ENCODE measurements at places on chromosomes 1 and 21.

DNA sequence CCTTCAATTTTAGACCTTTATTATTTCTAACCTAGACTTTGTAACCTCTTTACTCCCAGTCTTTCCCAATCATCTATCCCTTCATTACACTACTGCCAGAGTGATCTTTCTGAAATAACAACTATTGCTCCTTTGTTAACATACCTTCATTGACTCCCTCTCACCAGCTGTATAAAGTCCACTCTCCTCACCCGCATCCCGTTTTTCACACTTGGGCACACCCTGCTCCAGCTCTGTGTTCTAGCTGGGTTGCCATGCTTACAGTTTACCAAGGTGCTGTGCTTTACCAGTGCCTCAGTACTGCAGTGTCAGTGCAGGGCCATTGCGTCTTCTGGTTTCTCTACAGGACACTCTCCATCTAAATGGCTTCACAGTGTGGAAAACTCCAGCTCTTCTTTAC, 148.2 kb downstream of the NFIA start:
- DNase-seq: no peak

DNA sequence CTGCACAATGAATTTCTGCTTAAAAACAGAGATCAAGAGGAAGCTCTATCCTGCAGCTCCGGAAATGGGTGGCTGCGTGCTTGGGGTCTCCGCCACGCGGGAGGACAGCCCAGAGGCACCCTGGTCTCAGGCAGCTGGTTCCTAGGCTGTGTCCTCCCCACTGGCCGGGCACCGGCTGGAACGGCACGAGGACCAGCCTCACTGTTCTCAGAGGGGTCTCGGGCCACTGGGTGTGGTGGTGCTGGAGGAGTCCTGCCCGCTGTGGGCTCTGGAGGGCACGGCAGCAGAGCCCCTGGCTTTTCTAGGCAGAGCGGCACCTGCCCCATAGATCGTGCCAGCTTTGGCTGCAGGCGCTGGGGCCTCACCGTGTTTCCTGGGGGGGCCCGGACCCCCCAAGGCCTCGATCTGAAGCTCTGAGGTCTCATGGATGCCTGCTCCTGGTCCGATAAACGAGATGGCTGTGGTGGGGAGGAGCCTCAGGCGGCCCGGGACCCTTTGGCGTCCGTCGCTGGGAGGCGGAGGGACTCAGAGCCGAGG, 8.2 kb upstream of the RNF223 start:
- no peak for DNase-seq

- DNase-seq: no peak
These were observed 93.0 kb downstream of the DYRK1A start for GRCh38 chr21:37459575-37459974.

- no peak for DNase-seq
These were observed 52.7 kb upstream of the GPR153 start for GRCh38 chr1:6313393-6314200.

GRCh38 chr1:1534401-1535154, 5.8 kb downstream of the TMEM240 start:
- no peak for DNase-seq

- no peak for DNase-seq
These were observed 6.2 kb upstream of the CD34 start for GRCh38 chr1:207917080-207917479.

GRCh38 chr1:36475341-36475740, 7.4 kb downstream of the CSF3R start:
- DNase-seq: no peak

DNA sequence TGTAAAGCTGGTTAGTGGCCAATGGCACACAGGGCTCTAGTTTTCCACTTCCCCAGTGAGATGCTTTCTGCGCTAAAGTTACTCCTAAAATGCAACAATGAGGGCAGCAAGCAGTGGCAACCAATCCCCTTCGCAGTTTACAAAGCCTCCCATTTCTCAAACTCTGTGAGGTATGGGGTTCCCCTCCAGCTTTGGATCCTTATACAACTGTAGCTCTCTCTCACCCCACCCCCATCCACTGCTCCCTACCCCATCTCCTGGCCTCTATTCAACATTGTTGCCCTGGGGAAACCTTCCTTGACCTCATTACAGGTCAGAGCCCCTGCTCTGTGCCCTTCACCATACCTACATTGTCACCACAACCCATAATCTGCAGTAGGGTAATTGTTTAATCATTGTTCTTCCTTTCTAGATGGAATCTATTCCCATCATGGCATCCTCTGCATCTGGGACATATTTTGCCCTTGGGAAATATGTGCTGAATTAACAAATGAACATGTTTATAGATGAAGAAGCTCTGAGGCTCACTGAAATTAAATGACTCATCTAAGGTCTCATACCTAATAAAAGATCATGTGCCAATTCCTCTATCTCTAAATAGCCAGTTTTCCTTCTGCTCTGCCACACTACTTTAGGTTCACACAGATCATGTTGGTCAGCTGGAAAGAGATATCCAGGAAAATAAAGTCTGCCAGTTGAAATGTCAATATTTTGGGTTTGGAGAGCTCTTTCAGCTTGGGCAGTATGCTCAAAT, 12.6 kb downstream of the KIAA0040 start:
- no peak for DNase-seq

- DNase-seq: no peak
These were observed 38.7 kb upstream of the EFHD2 start for GRCh38 chr1:15370781-15371520.

- no peak for DNase-seq
These were observed 18.6 kb upstream of the PTTG1IP start for GRCh38 chr21:44892095-44892494.

- no peak for DNase-seq
These were observed 5.1 kb upstream of the NAV1 start for GRCh38 chr1:201533836-201534235.

DNA sequence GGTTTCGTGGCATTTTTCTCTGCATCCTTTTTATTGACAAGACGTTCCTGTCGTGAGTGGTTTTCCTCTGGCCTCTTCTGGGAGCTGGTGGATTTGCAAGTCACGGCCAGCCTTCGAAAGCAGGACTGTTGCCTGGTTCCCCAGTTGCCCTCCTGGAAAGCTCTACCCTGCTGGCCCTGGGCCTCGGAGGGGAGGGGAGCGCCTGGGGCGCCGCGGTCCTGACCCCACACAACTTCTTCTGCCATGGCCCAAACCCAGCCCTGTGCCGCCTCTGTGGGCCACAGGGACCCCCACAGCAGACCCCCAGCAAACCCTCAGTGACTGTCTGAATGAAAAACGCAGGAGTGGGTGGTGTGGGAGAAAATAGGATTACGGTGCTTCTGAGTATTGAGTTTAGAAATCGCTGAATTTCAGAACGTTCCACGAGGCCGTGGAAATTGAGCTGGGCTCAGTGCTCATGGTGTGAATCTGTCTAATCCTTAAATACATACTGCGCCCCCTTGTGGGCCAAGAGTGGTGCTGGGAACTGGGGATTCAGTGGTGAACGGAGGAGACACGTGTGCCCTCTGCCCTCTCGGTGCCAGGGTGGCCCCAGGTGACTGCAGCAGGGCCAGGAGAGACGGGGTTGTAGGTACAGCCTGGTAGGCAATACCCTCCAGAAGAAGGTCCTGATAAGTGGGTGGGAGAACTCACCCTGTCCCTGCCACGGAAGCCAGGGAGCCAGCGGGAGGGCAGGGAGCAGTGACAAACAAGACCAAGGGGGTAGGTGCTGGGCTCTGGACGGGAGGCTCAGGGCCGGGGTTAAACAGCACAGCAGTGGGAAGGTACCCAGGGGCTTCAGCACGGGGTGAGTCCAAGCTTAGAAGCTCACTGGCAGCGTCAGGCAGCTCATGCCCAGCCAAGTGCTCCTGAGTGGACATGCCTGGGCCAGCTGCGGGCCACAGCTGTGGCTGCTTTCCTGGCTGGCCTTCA, 101.2 kb upstream of the COL6A1 start:
- DNase-seq: peak; percentile 56

DNA sequence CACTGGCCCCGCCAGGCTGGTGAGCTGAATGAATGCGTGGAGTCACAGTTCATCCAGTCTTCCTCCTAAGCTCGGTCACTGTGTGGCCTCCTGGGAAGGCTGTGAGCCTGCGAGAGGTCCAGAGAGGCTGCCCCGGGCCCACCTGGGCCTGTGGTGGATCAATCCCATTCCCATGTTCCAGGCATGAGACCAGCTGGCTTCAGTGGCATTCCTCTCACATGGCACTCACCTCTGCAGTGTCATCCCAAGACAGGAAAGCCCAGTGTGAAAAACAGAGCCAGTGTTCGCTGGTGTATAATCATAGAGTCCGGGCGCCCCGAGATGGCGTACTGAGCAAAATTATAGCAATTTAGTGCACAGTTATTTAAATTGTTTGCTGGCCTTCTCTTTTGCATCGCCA, 37.6 kb upstream of the EPHA8 start:
- DNase-seq: no peak

DNA sequence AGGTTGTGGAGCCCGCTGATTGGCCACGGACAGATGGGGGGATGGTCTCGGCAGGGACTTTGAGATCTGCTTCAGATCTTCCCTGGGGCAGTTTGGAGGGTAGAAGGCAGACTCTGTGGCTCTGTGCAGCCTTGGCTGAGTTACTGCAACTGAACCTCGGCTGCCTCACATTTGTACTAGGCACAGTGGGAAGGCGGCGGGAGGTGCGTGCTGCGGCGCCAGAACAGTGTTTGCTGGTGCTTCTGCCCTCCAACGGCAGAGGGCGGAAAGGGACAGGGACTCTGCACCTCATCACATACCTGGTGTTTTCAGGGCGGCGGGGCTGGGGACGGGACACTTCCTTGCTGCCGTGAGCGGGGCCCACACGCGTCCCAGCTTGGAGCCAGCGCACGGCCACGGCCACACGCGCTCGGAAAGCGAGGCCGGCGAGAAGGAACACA, 26.2 kb downstream of the SLC66A1 start:
- DNase-seq: peak; percentile 65

GRCh38 chr1:183385340-183386144, 32.6 kb downstream of the NMNAT2 start:
- DNase-seq: peak; percentile 47

DNA sequence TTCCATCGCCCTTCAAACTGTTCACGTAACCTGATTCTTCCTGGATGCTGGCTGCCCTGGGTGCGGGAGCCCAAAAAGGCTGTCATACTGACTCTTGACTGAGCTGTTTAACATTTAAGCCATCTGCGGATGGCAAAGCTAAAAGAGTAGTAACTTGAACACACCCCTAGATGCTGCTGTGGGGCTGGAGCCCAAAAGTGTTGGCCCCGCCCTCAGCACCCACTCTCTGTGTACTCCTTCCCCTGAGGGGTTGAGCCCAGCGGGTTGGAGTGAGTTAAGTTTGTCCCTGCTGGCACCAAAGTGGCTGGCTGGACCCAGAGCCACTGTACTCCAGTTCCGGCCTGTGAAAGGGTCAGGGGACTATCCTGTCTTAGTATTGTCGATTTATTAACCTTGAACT, 640.6 kb downstream of the PTPRU start:
- DNase-seq: no peak

- DNase-seq: peak; percentile 34
These were observed 115.5 kb upstream of the IRF2BP2 start for GRCh38 chr1:234725177-234726132.

- DNase-seq: no peak
These were observed 224.6 kb downstream of the FGGY start for GRCh38 chr1:59521456-59521855.

- no peak for DNase-seq
These were observed 277.6 kb downstream of the PBX1 start for GRCh38 chr1:164836614-164837018.

- DNase-seq: peak; percentile 95
These were observed 14.3 kb upstream of the LPAR3 start for GRCh38 chr1:84907095-84907827.

- no peak for DNase-seq
These were observed 66.8 kb downstream of the KCNN3 start for GRCh38 chr1:154802982-154803920.

GRCh38 chr1:61013946-61014667, 68.3 kb upstream of the NFIA start:
- no peak for DNase-seq

DNA sequence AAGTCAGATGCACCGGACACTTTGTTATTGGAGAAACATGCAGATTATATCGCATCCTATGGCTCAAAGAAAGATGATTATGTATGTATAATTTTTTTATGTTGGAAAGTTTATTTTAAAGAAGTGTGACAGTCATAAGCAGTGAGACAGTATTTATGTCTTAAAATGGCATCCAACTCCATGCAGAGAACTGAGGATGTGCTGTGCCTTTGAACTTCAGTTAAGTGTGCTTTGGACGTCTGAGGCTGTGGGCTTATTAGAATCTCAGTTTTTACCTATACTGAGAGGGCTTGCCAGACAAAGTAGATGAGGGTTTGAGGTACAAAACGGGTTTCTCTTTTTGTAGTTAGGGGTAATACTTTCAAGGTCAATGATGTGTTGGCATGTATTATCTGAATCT, 1.5 kb downstream of the RABGGTB start:
- DNase-seq: no peak

DNA sequence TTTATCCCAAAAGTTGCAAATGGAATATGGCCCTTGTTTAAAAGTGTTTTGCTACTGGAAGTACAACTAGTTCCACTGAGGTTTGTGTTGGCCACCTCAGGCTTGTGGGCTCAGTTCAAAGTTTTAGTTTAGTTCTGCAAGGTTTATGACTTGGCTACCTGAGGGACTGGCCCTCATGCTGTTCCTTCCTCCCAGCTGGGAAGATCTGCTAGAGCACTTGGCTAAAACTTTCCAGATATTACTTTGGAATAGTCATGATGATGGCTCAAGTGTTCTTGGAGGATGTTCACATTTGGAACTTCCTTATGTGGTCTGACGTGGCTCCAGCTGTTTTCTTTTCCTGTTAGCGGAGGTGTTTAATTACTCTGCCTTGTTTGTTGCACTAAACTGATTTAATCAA, 110.2 kb upstream of the IVNS1ABP start:
- DNase-seq: no peak

DNA sequence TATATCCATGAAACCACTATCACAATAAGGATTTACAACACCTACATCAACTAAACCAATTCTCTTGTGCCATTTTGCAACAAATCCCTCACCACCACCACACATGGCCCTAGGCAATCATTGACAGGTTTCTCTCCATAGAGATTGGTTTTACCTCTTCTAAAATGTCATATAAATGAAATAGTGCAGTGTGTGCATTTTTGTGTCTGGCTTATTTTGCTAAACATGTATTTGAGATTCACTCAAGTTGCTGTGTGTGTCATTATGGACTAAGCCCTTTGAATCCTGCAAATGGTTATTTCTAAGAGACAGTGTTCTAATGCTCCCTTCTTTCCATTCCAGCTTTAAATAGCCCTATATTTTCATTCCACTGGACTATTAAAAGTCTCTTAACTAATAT, 179.7 kb upstream of the LRRC7 start:
- no peak for DNase-seq

- DNase-seq: peak; percentile 31
These were observed 300.0 kb downstream of the RRAGC start for GRCh38 chr1:38559446-38560165.
